Fibroblast of skin of left biceps (primary cell): ENCODE measurements at places on chromosomes 12 and 14.

GRCh38 chr12:55626154-55626553 lies 10.5 kb upstream of the OR10P1 start:
- DNase-seq = no peak

- no peak for DNase-seq
Measured at GRCh38 chr12:53064613-53065436, 14.4 kb downstream of the SPRYD3 start.

GRCh38 chr12:82971584-82971983 lies 284.9 kb downstream of the TMTC2 start:
- no peak for DNase-seq

- peak; percentile 57 for DNase-seq
Measured at GRCh38 chr12:4273652-4274395, at the start of gene CCND2. Gene CCND2 (plus strand): TSS chr12:4273762. CDS start chr12:4274041, 279 bp downstream.

DNA sequence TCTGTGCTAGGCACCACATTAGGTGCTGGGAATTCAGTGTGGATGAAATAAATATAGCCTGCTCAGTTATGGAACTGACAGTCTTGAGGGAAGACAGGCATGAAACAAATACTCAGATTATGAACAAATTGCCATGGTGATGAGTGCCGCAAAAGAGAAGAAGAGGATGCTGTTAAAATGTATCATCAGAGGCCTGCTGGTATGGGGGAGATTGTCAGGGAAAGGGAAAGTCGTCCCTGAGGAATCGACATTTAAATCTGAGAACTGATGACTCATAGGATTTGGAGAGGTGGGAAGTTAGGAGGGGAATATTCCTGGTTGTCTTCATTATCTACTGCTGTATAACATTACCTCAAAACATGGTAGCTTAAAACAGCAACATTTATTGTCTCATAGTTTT lies 42.0 kb downstream of the PPP1R36 start:
- peak; percentile 23 for DNase-seq

DNA sequence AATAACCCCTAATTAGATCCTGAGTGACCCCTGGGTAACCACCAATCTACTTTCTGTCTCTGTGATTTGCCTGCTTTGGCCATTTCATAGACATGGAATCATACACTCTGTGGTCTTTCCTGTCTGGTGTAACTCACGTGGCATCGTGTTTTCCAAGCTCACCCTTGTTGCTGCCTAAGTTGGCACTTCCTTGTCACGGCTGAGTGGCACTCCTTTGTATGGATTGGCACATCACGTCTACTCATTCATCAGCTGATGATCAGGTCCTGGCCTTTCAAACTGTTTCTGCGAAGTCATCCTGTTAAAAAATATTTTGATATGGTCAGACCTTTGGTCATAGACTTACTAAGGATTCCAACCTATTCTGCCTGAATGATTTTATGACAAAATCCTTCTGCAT lies 87.7 kb downstream of the GLT1D1 start:
- DNase-seq = no peak

- no peak for DNase-seq
Measured at GRCh38 chr14:100841066-100841760, 15.3 kb downstream of the MEG3 start.

GRCh38 chr12:108599541-108599940 lies 1.7 kb upstream of the TMEM119 start:
- no peak for DNase-seq

GRCh38 chr12:49635036-49635435 lies 11.7 kb downstream of the PRPF40B start:
- DNase-seq = no peak

GRCh38 chr14:101171650-101172049 lies 268.1 kb upstream of the RTL1 start:
- DNase-seq = no peak

GRCh38 chr12:76556368-76556767 lies 3.2 kb downstream of the OSBPL8 start:
- no peak for DNase-seq

DNA sequence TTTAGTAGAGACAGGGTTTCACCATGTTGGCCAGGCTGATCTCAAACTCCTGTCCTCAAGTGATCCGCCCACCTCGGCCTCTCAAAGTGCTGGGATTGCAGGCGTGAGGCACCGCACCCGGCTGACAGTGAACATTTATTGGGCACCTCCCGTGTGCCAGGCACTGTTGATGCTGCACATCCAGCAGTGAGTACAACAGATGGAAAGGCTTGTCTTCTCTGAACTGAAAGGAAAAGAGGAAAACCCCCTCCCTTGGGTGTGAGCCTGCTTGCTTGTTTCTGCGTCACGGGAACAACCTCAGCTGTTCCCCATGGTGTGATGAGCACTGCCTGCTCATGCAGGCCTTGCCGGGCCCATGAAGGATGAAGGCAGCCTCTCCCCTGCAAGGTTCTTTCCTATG lies 39.5 kb downstream of the DGLUCY start:
- DNase-seq = no peak

DNA sequence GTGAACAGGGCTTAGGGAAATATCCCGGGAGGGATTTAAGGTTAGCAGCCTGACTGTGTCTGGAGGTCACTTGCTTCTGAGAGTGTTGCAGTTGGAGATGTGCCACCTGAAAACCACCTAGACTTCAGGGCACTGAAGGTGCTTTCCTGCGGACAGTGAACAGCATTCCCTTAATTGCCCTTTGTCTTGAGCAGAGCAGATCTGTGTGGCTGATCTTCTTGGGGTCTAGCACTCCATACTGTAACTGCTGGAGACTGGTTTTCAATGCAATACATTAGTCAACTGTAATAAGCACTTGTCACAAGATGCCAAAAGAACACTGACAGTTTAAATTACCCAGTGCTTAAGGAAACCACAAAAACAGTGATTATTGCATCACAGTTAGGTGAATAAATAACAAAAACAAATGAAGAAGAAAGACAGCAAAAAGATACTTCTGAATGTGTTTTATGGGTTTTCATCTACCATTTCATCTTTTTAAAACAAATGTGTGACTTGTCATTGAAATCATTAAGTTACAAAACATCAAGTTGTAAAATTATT lies 111.8 kb downstream of the PRIMA1 start:
- no peak for DNase-seq
